ENCODE measurements at places on chromosomes 2 and 18.

GRCh38 chr2:52794581-52794980 lies 973.0 kb upstream of the CHAC2 start:
- DNase-seq = no peak

DNA sequence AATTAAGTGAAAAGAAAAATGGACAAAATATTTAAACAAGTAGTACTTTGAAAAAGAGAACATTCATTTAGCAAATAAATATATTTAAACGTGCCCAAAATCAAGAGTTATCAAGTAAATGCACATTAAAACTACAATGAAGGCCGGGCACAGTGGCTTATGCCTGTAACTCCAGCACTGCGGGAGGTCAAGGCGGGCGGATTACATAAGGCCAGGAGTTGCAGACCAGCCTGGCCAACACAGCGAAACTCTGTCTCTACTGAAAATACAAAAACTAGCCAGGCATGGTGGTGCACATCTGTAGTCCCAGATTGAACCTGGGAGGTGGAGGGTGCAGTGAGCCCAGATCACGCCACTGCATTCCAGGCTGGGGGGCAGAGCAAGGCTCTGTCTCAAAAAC lies 9.8 kb downstream of the STAM2 start:
- DNase-seq = no peak

- no peak for DNase-seq
Observed at GRCh38 chr18:35344736-35345459, 678 bp upstream of the ZNF24 start.

DNA sequence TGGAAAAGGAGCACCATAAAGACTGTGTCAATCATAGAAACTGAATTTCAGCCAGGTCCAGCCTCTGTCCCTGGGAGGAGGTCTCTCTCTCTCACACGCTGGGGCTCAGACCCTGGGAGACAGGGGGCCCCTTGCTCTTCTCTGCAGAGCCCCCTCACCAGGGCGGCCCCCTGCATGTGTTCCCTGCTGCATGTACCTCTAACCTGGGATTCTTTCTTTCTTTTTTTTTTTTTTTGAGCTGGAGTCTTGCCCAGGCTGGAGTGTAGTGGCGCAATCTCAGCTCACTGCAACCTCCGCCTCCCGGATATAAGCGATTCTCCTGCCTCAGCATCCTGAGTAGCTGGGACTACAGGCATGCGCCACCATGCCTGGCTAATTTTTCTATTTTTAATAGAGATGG lies 46.5 kb downstream of the TPO start:
- DNase-seq = no peak

- no peak for DNase-seq
Observed at GRCh38 chr18:39806525-39806924, 2148.5 kb upstream of the PIK3C3 start.

DNA sequence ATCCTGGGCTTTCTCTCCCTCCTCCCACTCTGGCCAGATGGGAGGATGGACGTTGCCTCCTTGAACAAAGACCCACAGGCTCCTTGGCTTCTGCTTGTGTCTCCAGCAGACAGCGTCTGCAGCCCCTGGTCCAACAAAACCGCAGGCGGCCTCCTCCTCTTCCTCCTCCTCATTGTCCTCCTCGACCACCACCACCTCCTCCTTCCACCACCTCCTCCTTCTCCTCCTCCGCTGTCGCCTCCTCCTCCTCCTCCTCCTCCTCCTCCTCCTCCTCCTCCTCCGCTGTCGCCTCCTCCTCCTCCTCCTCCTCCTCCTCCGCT lies 45.7 kb upstream of the ALPP start:
- no peak for DNase-seq

- no peak for DNase-seq
Observed at GRCh38 chr18:34491719-34492118, 218.4 kb upstream of the DTNA start.
